Type B pancreatic cell (in vitro differentiated cells): ENCODE measurements at places on chromosomes 3 and 15.

- DNase-seq, result no peak
Observed at GRCh38 chr15:85821545-85821944, 26.8 kb upstream of the KLHL25 start.

DNA sequence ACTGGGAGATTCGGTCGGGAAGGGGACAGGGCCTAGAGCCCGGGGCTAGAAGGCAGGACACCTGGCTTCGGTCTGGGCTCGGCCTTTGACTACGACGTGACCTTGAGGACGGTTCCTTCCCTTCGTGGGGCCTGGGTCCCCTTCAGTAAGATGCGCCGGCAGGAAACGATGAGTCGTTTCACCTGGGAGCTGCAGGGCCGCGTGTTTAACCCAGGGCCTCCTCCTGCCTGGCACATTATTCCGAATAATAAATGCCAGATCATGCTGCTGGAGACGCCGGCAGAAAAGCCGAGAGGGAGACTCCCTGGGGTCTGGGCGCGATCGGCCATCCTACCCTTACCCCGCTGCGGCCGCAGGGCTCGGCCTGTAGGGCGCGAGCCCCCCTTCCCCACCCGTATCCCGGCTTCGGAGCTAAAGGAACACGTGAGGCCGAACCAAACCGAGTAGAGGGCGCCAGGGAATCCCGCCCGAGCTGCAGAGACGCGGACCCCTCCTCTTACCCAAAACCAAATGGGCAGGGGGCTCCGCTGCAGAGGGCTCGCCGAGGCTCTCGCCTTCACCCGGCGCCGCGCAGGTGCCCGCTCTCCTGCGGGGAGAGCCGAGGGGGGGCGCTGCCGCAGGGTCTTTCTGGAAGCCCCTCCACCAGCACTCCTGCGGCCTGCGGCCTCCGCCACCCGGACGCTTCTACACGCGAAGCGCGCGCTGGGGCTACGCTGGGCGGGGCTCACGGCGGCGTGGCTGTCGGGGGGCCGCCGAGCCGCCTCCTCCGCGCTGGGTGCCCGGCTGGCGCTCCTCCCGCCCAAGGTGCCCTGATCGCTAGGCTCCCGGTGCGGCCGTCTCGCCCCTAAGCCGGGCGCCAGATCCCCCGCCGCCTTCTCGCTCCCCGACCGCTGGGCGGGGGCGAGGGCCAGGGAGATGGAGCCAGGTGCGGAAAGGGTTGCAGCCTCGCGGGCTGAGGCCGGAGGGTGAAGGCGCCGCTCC, at the start of gene BDH1:
BDH1 (minus strand) TSS at position 688 of the 981 bp plus-strand sequence. CDS start 9,525 bp downstream, outside the sequence.
- no peak for DNase-seq

GRCh38 chr3:71026634-71027578, 556.6 kb downstream of the FOXP1 start:
- no peak for DNase-seq

- DNase-seq, result no peak
Observed at GRCh38 chr3:147838652-147839051, 429.5 kb downstream of the ZIC1 start.

- no peak for DNase-seq
Observed at GRCh38 chr3:129014148-129014547, 13.0 kb downstream of the EFCC1 start.

DNA sequence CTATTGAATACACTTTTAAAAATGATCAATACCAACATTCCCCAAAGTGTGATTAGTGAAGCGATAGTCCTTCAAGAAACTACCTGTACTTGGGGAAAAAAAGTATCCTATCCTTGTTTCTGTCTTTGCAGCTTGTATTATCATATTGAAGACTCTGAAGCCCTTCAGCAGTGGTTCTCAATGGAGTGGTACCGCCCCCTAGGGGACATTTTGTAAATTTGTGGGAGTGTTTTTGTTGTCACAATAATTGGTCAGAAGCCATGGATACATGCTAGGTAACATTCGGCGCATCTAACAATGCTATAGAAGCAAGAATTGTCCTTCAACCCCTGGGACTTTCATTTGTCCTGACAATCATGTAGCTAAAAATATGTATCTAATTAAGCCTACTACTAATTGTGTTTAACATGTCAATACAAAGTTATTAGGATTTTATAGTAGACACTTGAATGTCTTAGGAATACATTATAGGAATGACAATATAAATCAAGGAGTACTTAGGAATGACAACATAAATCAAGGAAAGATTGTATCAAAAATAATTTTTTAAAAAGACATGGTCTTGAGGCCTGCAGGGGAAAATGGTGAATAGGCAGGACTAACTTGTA, 53.7 kb downstream of the NMD3 start:
- DNase-seq, result no peak

DNA sequence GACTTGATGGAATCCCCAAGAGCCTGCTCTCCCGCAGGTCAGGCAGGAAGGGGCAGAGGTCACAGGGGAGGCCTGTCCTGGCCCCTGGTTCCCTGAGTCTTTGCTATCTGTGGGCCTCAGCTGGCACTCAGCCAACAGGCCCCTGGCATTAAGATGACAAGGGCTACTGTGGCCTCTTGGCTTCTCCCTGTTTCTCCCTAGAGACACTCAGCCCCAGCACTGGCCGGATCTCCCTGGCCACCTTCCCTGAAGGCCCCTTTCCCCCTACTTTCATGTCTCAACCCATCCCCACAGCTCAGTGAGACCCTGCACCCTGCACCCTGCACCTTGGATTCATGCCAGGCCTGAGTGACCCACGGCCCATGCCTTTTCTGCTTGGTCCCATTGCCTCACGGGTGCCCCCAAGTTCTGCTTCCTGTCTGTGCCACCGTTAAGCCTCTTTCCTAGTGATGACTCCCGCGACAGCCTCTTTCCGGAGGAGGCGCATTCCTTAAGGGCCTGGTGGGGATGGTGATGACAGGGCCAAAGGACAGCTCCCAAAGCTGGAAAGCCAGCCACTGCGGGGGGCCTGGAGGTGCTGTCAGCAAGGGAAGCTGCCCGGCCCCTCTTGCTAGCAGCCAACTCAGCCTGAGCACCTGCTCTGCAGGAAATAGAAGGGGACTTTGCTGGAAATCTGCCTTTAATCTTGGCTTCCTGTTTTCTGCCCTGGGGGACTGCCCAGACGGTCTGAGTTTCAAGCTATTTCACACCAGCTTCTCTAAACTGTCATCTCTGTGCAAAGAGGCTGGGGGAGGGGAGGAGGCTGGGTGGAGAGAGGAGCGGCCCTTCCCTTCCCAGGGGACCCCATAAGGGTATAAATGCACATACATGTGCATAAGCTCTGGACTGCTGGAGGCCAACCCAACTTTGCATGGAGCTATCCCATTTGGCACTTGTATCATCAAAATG, 4.8 kb upstream of the CSK start:
- no peak for DNase-seq

DNA sequence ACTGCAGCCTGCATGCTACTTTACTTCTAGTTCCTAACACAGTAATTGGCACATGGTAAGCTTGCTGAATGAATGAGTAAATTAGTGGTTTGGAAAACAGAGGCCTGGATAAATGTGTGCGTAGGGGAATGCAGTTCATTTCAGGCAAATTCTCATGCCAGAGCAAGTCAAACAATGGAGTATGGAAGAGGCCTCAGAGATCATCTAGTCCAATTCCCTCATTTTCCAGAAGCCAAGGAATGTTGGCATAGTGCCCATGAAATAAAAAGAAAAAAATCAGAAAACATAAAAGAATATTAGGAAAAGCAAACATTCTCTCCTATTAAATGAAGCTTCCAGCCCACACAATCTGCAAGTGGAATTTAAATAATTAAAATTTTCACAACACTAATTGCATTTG, 92.4 kb downstream of the MB21D2 start:
- DNase-seq, result no peak

DNA sequence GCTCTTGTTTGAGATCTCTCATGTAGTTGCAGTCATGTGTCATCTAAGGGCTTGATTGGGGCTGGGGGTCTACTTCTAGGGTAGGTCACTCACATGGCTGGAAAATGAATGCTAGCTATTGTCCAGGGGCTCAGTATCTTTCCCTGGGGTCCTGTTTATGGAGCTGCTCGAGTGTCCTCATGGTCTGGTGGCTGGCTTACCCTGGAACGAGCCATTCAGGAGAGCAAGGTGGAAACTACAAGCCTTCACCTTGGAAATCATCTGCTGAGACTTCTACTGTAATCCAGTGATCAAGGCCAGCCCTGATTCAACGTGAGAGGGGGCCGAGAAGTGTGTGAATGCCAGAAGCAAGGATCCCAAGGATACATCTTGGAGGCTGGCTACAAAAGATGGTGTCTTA, 16.2 kb upstream of the RHCG start:
- DNase-seq, result no peak

DNA sequence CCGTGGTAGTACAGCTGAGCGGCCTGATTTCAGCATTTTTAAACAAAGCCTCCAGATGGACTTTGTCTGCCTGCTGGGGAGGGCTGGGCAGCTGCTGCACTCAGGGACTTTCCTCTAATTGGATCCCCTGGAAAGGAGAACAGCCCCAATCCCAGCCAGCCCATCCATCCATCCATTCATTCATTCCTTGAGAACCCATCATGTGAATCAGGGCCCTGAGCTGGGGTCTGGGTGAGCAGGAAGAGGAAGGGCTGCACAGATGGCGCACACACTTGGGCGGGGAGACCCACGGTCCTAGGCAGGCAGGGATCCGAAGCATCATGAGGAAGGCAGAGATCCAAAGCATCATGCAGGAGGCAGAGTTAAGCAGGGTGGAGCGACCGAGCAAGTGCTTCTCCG, 45.7 kb downstream of the TPRA1 start:
- no peak for DNase-seq

DNA sequence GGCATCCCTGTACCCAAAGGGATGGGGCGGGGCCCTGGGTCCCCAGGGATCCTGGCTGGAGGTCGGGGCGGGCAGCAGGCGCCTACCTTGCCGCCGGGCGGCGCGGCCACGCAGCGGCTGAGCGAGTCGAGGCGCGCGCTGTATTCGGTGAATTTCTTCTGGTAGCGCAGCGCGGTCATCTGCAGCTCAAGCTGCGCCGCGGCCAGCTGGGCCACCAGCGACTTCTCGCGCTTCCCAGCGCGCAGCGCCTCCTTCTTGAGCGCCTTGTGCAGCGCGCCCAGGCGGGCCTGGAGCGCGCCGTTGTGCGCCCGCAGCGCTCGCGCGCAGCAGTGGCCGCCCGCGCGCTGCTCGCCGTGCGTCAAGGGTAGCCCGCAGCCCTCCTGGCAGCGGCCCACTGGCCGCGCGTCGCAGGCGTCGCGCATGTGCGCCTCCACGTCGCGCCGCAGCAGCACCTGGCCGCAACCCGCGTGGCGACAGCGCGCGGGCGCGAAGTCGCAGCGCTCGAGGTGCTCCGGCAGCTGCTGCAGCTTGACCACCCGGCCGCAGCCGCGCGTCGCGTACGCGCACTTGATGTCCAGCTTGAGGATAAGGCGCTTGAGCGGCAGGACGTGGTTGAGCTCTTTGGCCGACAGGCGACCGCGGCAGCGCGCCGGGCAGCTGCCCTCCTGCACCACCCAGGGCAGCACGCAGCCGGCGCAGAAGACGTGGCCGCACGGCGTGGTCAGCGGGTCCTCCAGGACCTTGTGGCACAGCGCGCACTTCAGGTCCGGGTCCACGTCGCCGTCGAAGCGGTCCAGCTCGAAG, 522 bp downstream of the PDZRN3 start:
- DNase-seq, result peak; percentile 79

- DNase-seq, result no peak
Observed at GRCh38 chr3:87691109-87691508, 367.7 kb downstream of the CGGBP1 start.

GRCh38 chr3:63344661-63345060, 66.6 kb downstream of the SYNPR start:
- DNase-seq, result no peak

GRCh38 chr3:162224746-162225145, 728.1 kb downstream of the OTOL1 start:
- DNase-seq, result no peak

DNA sequence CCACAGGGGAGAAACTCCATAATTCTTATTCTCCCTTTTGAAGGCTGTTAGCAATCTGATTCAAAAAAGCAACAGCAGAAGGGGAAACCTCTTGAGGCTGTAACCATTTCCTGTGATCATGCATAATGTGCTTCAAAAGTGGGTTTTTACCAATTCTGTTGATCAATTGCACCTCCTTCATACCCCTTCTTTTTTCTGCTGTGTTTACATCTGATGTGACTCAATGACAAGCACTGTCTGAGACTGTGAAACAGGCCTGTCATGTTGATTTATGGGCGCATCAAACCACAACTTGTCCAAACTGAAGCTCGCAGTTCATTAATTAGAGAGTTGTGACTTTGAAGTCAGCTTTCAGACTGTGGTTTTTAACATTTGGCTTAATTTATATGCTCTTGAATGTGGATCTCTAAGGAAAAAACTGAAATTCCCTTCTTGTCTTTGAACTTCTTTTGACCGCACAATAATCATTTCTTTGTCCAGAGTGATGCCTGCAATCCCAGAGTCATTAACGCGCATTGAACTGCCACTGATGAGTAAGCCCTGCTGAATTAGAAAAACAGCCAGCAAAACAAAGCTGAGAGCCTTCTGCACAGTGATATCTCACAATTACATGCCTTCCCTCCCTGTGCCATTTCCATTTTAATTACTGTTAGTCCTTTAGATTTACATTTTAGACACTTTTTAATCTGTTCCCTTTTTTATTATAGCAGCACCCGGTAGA, 532.8 kb downstream of the FOXP1 start:
- DNase-seq, result no peak
